Hematopoietic multipotent progenitor cell treated with erythropoietin and hydrocortisone succinate and interleukin-3 and kit ligand, for 8 days (in vitro differentiated cells): ENCODE measurements at places on chromosomes 3 and 15.

DNA sequence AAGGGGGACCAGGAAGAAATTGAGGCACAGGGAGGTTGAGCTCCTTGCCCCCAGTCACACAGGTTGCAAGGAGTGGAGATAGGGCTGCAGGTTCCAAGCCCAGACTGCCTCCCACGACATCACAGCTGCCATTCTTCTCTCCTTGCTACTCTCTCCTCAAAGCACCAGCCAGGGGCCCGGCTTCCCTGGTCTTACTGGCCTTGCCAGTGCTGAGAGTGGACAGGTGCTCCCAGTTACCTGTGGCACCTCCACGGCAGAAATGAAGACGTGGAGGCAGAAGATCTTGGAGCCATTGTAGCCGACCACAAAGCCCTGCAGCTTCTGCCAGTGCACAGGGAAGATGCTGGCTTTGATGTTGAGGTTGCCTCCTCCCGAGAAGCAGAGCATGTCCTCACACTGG is 17.9 kb upstream of the ACAD9 start:
- DNase-seq = no peak

- no peak for DNase-seq
These were observed 413.9 kb downstream of the RBMS3 start for GRCh38 chr3:29694783-29695182.

- no peak for DNase-seq
These were observed 23.8 kb downstream of the SLC6A20 start for GRCh38 chr3:45772341-45773035.

DNA sequence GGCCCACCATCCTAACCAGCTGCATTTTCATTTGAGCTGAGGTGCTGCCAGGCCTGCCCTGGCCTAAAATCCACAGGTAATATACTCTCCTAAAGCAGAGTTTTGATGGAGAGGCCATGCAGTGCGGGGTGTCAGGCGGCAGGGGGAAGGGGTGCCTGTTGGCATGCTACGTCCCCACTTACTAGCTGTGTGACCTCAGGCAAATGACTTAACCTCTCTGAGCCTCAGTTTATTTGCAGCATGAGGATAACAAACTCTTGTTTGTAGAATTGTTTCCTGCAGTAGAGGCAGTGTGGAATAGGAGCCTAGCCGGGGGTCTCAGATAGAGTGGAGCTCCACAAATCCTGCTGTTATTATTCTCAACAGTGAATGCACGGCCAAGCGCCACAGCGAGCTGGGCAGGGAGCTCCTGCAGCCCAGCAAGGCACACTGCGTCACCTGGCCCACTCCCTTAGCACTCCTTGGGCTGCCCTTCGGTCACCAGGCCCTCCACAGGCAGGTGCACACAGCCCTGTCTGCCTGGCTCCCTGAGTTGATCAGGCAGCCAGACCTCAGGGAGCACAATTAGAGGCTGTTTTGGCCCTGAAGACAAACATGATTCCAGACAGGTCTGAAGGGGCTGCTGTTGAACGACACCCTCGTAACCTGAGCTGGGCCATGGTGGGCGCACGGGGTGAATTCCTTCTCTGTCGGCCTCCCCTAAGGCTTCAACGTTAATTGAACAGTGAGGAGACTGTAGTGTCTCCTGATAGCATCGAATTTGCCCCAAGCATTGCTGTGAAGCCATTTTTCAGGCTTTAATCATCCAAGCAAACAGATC is 248.8 kb upstream of the LYSMD4 start:
- DNase-seq = no peak

GRCh38 chr15:97840501-97840900 is 120.0 kb upstream of the ARRDC4 start:
- no peak for DNase-seq

DNA sequence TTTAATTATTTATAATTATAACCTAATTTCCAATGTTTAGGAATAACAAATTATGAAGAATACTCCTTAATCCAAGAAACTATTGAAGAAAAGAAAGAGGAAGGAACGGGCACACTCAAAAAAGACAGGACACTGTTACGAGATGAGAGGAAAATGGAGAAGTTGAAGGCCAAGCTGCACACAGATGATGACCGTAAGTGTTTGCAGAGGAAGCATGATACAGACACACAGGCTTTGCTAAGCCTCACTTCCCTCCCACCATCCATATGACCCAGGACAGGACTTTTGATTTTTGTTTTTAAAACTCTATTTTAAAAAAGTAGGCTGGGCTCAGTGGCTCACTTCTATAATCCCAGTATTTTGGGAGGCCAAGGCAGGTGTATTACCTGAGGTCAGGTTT is 389.4 kb upstream of the TPM1 start:
- DNase-seq = no peak

- DNase-seq = peak; percentile 63
These were observed 32.2 kb upstream of the TRH start for GRCh38 chr3:129942296-129942695.

DNA sequence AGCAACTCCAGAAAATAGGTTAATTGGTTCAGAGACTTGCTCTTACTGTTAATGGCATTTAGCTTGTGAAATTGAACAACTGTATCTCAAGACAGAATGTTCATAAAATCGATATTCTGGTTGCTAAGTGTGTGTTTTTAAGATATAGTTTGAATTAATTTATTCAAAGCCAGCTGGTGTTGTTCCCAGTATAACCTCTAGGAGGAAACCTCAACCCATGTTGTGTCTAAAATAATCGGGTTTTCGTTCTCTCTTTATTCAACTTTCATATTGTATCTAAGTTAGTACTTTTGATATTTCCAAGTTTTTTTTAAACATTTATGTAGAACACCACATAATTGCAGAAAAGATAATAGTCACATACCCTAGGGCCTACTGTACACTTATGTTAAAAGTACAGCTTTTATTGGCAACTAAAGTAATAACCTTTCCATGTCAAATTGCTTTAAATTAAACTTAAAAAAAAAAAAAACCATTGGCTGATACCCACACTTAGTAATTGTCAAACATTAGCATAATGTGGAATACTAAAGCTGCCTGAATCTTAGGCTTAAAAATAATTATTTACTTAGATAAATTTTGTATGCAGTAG is 90.9 kb downstream of the SAMMSON start:
- peak; percentile 8 for DNase-seq

- no peak for DNase-seq
These were observed 73.5 kb downstream of the PPM1L start for GRCh38 chr3:160829486-160830009.

- DNase-seq = no peak
These were observed 36.0 kb downstream of the YEATS2 start for GRCh38 chr3:183733553-183733952.

- no peak for DNase-seq
These were observed 9.2 kb downstream of the NDUFB5 start for GRCh38 chr3:179613807-179614206.

- DNase-seq = no peak
These were observed 217.5 kb upstream of the RASGRP1 start for GRCh38 chr15:38782156-38782555.

DNA sequence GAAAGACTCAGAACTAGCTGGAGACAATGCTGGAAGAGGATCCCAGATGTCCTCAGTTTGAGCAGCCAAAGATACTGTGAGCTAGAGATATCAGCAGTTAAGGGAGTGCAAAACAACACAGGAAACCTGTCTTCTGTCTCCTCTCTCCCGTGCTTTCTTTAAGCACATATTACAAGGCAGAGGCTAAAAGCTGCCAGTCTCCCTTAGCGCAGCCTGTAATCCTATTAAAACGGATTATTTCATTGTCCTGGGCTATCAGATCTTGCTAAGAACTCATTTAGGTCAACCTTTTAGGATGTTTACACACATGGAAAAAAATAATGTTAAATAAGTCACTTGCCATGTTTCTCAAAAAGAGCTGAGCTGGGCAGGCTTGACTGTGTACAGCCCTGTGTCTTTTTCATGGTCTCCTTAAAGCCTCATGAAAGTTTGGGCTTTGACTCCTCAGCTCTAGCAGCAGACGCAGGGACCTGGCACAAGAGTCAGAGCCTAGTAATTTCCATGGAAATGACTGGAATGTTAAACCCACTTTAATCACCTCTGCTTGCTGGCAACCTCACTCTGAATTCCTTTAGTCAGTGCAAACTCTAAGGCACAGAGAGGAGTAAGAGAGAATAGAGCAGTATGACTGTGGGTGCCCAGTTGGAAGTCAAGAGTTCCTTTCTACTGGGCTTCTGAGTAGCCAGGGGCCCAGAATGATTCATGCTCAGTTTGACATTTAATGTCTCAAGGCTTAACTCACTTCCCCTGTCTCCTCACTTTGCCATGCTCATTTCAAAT is 491.9 kb downstream of the NTRK3 start:
- DNase-seq = no peak

DNA sequence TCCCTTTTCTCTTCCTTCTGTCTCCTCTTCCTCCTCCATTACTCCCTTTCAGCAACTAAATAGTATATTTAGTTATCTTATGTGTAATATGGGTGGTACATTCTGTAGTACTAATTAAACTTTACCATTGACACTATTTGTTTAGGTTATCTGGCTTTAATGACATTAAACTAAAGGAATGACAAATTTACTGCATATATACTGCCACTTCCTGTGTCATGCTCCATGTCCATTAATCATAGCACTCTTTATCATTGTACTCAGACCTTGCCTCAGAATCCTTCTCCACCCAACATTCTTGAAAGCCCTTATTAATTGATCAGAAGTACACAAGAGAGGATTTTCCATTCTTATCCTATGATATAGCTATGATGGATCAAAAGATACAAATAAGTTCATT is 244.2 kb downstream of the NAALADL2 start:
- DNase-seq = no peak

GRCh38 chr3:134057006-134057653 is 27.4 kb upstream of the SLCO2A1 start:
- DNase-seq = no peak

DNA sequence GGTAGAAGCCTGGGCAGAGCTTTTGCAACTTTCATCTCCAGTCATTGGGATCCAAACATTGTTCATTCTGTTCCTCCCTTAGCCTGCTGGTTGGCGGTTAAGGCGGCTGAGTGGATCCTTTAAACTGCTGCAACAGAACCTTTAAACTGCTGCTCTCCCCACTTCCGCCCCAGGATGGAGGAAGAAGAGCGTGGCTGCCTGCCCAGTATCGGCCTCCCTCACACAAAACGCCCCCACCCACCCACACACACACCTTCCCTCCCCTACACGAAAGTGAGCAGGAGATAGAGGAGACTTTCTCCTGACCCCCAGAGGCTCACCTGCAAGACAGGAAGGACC is 460 bp upstream of the ZMAT3 start:
- DNase-seq = peak; percentile 56

DNA sequence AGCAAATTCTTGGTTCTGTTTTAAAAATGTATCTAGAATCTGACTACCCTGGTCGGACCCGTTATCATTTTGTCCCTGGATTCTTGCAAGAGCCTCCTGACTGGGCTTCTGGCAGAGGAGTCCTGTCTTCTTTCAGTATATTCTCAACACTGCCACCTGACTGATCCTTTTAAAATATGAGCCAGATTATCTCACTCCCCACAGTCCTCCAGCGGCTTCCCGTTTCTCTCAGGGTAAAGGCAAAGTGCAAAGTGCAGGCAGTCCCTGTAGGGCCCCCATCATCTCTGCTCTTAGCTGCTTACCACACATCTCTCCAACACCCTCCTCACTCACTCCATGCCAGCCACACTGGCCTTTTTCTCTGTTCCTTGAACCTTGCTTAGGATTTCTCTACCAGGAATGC is 28.4 kb downstream of the CRTC3 start:
- peak; percentile 74 for DNase-seq

- DNase-seq = peak; percentile 41
These were observed at the start of gene ITPKA for GRCh38 chr15:41493205-41493901. ITPKA (plus strand) TSS chr15:41493874; CDS start chr15:41493928, 54 bp downstream.

DNA sequence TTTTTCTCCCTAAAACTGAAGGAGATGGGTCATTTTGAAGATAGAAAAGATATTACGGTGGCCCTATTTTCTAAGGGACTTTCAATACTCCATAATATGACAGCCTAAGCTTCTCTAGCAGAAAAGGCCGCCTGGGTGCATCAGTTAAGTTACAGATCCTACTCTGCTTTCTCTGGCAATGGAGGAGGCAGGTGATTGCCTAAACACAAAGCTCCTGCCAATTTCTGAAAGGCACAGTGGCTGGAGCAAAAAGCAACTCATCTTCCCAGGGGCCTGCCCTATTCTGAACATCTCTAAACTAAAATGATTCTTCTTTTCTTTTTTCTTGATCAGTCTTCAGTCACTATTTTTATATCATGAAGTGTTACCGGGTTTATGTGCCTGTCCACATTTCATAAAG is 276.7 kb downstream of the CNTN4 start:
- no peak for DNase-seq

GRCh38 chr3:179750720-179751328 is 98.0 kb downstream of the USP13 start:
- peak; percentile 31 for DNase-seq

DNA sequence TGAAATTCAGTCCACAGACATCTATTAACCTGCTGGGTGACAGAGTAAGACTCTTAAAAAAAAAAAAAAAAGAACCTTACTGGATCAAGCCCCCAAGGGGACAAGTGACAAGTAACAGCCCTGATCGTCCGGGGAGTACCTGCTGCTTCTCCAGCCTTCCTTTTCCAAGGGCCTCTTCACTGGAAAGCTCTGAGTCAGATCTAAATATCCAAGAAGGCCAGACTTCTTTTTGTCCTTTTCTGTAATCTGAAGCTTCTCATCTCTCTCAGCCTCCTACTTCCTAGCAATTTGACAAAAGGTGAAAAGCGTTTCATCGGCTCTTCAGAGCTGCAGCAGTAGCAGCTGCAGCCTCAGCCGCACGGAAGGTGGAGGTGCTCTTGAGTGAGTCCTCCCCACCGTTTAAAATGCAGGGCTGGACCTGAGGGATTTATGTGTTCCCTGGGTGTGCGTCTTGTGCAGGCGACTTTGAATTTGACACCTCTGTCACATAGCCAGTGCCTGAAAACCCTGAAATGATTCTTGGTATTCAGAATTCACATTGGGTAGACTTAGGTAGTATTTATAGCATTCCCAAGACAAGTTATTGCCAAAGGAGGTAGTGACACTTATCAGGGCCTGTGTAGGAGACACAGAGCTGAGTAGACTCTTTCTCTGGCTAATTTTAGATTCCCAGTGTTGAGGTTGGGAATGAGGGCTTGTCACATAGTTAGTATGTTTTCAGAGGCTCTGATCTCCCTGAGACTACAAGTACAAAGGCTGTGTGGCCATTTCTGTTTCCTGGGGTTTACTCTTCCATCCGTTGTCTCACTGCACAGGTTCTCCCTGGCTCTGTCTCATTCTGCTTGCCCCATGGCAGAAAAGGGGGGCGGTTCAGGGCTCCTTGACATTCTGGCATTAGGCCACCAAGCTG is 291.2 kb upstream of the C2CD4B start:
- DNase-seq = no peak
